Activated naive CD8-positive, alpha-beta T cell treated with anti-CD3 and anti-CD28 coated beads for 36 hours (primary cell): ENCODE measurements at places on chromosomes 7 and 10. TPM values are rescaled to one million over a fixed set of nuclear protein-coding genes. Genes with fewer than 3 reads are reported as not detected.

DNA sequence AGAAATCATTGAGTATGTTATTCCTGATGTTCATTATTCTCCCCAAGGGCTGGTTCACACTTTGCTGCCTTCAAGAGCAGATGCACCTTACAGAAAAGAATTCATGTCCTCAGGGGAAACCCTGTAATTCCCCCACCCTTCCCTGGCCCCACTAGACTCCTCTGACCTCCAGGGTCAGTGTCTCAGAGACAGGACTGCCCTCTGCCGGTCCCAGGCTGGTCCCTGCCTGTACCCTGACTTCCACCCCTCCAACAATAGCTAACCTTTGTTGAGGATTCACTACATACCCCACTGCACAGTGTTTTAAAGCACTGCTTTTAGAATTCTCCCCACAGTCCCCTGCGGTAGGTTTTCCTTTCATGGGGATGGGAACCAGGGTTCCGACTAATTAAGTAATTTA lies 4.4 kb upstream of the SEPHS1 start:
- H3K4me3 ChIP-seq, result no peak overlapping the region
- DNase-seq, result no peak
- no peaks in the 10 kb centered on the region for H3K36me3 ChIP-seq
- H3K27me3 ChIP-seq, result no peaks in the 10 kb centered on the region

GRCh38 chr10:77118603-77119282 lies 518.9 kb downstream of the KCNMA1 start:
- H3K36me3 ChIP-seq, result no peaks in the 10 kb centered on the region
- peaks cover 32% of the 10 kb centered on the region for H3K27me3 ChIP-seq
- no peak overlapping the region for H3K4me3 ChIP-seq

DNA sequence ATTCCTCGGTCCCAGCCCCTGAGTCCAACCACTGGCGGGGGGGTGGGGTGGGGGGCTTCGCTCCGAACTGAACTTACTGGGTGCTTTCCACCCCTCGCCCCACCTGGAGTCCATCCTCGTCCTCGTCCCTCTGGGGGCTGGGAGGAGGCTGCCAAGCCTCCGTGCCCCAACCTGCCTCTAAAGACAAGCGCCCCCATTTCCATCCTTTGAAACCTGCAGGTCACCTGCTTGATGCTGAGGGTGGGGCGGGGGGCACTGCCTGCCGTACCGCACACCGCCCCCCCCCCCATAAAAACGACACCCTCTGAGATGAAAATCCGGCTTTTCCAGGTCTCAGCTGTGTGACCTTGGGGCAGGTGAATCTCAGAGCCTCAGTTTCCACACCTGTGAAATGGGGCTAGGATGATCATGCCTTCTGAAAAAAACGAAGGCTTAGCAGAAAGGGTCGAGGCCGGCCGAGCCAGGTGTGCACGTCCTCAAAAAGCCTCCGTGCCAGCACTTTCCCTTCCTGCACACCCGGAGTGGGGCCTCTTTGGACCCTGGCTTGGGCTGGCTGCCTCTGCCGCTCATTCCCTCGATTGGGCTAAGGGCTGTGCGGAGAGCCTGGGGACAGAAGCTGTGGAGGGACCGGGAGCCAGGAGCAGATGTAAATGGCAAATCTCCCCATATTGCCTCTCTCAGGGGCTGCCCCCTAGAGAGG lies 967 bp downstream of the ELFN1 start:
- peaks cover 55% of the 10 kb centered on the region for H3K27me3 ChIP-seq
- no peak for DNase-seq
- no peaks in the 10 kb centered on the region for H3K4me1 ChIP-seq
- H3K36me3 ChIP-seq, result no peaks in the 10 kb centered on the region
- H3K27ac ChIP-seq, result no peak overlapping the region
- H3K4me3 ChIP-seq, result no peak overlapping the region

The GPR141 gene
- not detected for total RNA-seq

DNA sequence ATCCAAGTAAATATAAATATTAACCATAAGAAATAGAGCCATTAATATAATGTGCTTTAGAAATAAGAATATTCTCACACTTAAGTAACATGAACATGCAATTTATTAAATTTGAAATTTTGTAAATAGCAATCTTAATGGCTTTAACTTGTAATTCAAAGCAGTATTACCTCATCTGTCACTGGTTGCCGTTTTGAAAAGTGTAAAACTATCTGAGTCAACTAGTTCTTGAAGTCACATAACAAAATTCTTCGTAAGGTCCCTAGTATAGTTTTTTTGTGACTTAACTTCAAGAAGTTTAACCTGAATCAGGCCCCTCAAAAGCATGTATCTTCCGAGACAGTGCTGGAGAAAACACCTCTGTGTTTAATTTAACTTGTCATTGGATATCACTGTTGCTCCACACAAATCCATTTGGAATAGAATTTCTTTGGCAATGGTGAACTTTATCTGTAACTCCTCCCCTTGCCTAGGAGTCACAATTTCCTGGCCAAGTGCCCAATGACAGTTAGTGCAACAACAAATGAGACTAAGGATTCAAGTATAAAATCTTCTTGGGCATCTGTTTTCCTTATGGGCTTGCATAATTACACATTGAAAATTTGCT lies 47.1 kb downstream of the NT5C2 start:
- peak; percentile 15 for DNase-seq
- H3K36me3 ChIP-seq, result peaks cover 7% of the 10 kb centered on the region
- no peak overlapping the region for H3K4me3 ChIP-seq
- peaks cover 8% of the 10 kb centered on the region for H3K4me1 ChIP-seq

DNA sequence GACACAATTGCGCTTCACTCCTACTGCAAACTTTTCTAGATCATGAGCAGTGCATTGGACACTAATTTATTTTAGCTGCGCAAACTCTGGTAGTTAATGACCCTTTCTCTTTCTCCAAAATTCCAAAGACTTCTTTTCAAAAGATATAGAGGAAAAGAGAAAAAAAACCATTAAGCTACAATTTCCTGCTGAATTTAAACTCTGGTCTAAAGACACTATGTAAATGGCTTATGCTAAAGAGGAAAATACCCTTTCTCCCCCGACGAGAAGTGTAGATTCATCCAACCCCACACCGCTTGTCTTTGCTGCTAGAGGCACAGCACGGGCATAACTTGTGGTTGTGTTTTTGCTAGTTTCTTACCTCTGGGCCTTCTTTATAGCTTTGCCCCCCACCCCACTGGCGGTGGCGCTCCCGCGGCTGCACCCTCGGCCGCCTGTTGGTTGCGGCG lies 84.1 kb downstream of the SNX10 start:
- peaks cover 7% of the 10 kb centered on the region for H3K4me1 ChIP-seq
- H3K27ac ChIP-seq, result no peak overlapping the region
- DNase-seq, result no peak
- H3K27me3 ChIP-seq, result peaks cover 36% of the 10 kb centered on the region
- H3K4me3 ChIP-seq, result peak overlapping the region; percentile 22

The PRSS1 gene
- total RNA-seq, result not detected

- no peaks in the 10 kb centered on the region for H3K36me3 ChIP-seq
- H3K4me1 ChIP-seq, result no peaks in the 10 kb centered on the region
- no peak overlapping the region for H3K27ac ChIP-seq
- H3K27me3 ChIP-seq, result no peaks in the 10 kb centered on the region
Observed at GRCh38 chr7:154451480-154452457, 399.6 kb downstream of the DPP6 start.

DNA sequence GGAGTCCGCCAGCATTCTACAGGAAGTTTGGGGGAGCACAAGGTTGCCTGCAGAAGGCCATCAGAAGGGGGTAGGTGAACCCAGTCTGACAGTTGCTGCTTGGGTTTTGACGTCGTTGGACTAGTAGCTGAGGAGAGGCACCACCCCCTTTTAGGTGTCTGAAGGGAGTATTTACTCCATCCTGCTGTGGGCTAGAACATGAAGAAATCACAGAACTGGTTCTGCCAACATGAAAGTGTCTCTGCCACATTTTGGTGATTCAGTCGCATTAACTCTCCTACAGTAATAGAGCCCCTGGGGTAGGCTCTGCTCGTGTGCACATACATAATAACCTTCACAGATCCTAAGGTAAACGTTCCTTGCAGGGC lies 834 bp upstream of the TRIL start:
- H3K4me3 ChIP-seq, result no peak overlapping the region
- H3K27me3 ChIP-seq, result peaks cover 73% of the 10 kb centered on the region
- no peak for DNase-seq

DNA sequence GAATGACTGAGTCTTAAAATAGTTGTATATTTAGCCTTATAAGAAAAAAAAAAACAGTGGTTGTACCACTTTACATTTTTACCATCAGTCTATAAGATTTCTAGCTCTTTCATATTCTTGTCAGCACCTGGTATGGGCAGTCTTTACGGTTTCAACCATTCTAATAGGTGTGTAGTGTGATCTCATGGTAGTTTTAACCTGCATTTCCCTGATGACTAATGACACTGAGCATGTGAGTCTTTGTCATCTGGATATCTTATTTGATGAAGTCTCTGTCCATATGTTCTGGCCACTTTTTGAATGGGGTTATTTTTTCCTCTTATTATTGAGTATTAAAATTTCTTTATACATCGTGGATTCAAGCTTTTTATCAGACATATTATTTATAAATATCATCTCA lies 365.3 kb upstream of the IGFBP3 start:
- H3K27me3 ChIP-seq, result no peaks in the 10 kb centered on the region
- no peaks in the 10 kb centered on the region for H3K36me3 ChIP-seq
- no peak overlapping the region for H3K4me3 ChIP-seq
- no peak for DNase-seq
- no peaks in the 10 kb centered on the region for H3K4me1 ChIP-seq

The IFIT1B gene
- not detected for total RNA-seq

GRCh38 chr7:15620491-15621185 lies 58.8 kb upstream of the AGMO start:
- no peaks in the 10 kb centered on the region for H3K27me3 ChIP-seq
- H3K4me1 ChIP-seq, result no peaks in the 10 kb centered on the region
- DNase-seq, result no peak
- no peak overlapping the region for H3K4me3 ChIP-seq
